ENCODE measurements at places on chromosomes 2 and 18. TPM values are rescaled to one million over a fixed set of nuclear protein-coding genes. Genes with fewer than 3 reads are reported as not detected.

DNA sequence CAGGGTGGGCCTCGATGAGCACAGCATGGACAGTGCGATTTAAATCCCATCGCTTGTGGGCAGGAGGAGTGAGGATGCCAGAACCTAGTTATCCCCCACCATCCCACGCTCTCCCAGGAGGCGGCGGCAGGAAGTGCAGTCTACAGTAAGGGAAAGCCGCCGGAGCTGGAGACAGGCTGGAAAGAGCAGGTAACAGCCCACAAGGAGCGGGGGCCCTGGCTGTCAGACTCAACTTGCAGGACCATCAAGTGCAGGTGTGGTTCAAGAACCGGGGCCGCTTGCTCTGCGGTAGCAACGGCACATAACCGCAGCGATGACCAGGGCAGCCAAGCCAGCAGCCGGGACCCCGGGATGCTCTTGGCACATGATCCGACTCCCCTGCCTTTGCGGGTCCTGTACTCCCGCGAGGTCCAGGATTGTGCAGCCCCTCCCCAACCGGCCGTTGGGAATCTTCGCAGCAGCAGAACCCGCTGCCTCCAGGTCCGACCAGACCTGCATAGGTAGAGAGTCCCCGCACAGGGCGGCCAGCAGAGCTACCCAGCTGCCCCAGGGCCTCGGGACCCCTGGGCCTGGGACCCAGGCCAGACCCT lies 82.1 kb downstream of the BIN1 start:
- no peak overlapping the region for H3K4me3 ChIP-seq
- H3K27ac ChIP-seq = no peak overlapping the region
- no peaks in the 10 kb centered on the region for H3K4me1 ChIP-seq
- H3K36me3 ChIP-seq = no peaks in the 10 kb centered on the region
- no peak for DNase-seq

GRCh38 chr2:157784823-157785175 lies 91.3 kb downstream of the ACVR1 start:
- peaks cover 10% of the 10 kb centered on the region for H3K36me3 ChIP-seq
- H3K27ac ChIP-seq = no peak overlapping the region
- H3K27me3 ChIP-seq = no peaks in the 10 kb centered on the region

Gene CD8A
- total RNA-seq = 0.07 TPM

Gene MDH1B
- total RNA-seq = 0.07 TPM

Gene RPRD1A
- total RNA-seq = 65.0 TPM

DNA sequence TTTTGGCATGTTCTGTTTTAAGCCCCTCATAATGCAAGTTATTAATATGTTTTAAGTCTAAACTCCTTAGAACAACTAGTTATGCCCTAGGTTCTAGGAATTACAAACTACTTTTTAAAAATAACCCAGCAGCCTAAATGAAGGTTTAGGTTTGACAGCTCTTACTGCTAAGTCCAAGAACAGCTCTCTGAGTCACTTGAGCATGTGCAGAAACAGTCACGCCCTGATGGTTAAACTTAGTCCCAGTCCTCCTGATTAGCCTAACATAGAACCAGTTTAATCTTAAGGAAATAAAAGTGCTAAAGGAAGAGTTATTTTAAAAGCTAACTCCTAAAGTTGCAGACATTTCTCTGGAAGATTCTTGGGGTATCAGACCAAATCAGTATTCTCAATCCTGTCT lies 72.5 kb downstream of the RMDN2 start:
- no peaks in the 10 kb centered on the region for H3K4me1 ChIP-seq
- DNase-seq = no peak
- no peaks in the 10 kb centered on the region for H3K36me3 ChIP-seq
- no peaks in the 10 kb centered on the region for H3K27me3 ChIP-seq
- no peak overlapping the region for H3K4me3 ChIP-seq
- no peak overlapping the region for H3K27ac ChIP-seq

- DNase-seq = no peak
- peaks cover 3% of the 10 kb centered on the region for H3K27me3 ChIP-seq
- H3K27ac ChIP-seq = no peak overlapping the region
- H3K36me3 ChIP-seq = no peaks in the 10 kb centered on the region
- no peak overlapping the region for H3K4me3 ChIP-seq
Measured at GRCh38 chr2:160005476-160005875, 56.9 kb downstream of the PLA2R1 start.

DNA sequence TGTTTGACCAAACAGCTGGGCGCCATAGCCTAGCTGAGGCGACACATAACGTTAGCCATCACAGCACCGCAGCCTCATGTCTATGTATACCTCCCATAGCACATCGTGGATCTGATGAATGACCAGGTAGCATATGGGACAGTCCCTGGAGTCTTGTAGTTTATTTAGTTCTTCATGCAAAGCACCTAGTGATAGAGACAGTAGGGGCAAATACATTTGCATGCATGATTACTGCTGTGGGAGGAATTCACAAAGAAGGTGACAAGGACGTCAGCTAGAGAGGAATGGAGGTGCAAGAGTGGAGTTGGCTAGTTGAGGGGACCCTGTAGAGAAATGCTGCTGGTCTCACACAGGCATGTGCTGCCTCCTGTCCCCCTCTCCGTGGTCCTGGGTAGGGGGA lies 478.9 kb upstream of the HS6ST1 start:
- H3K27ac ChIP-seq = no peak overlapping the region
- no peaks in the 10 kb centered on the region for H3K36me3 ChIP-seq
- H3K27me3 ChIP-seq = peaks cover 10% of the 10 kb centered on the region
- no peak for DNase-seq

Gene REG3G
- 0.22 TPM for total RNA-seq

DNA sequence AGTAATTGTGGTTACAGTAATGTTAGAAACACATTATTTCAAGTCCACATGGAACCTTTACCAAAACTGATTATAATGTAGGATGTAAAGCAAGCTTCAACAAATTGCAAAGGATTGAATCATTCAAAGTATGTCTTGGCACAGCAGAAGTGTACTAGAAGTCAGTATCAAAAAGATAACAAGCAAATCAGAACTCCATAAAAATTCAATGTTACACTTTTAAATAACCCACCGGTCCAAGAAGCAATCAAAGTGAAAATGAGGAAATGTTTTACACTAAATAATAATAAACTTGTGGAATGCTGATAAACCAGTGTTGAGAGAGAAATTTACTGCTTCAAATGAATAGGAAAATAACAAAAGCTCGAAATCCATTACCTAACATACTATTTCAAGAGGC lies 47.7 kb downstream of the TTC21B start:
- peaks cover 26% of the 10 kb centered on the region for H3K36me3 ChIP-seq
- no peak overlapping the region for H3K4me3 ChIP-seq
- H3K4me1 ChIP-seq = no peaks in the 10 kb centered on the region
- DNase-seq = no peak

DNA sequence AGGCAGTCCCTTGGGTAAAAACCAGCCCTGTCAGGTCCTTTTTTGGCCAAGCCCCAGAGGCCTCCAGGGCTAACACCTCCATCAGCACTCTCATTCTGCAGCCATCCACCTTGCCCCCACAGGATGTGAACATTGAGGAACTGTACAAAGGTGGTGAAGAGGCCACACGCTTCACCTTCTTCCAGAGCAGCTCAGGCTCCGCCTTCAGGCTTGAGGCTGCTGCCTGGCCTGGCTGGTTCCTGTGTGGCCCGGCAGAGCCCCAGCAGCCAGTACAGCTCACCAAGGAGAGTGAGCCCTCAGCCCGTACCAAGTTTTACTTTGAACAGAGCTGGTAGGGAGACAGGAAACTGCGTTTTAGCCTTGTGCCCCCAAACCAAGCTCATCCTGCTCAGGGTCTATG lies 7.3 kb downstream of the IL1F10 start:
- H3K36me3 ChIP-seq = no peaks in the 10 kb centered on the region
- H3K4me1 ChIP-seq = no peaks in the 10 kb centered on the region
- DNase-seq = no peak
- H3K4me3 ChIP-seq = no peak overlapping the region

GRCh38 chr2:55761024-55761423 lies 67.4 kb upstream of the PNPT1 start:
- H3K4me3 ChIP-seq = no peak overlapping the region
- H3K36me3 ChIP-seq = no peaks in the 10 kb centered on the region
- H3K27ac ChIP-seq = no peak overlapping the region
- H3K27me3 ChIP-seq = no peaks in the 10 kb centered on the region
- DNase-seq = no peak
- H3K4me1 ChIP-seq = no peaks in the 10 kb centered on the region

Gene LDLRAD4
- 0.25 TPM for total RNA-seq

- no peak overlapping the region for H3K4me3 ChIP-seq
- peaks cover 13% of the 10 kb centered on the region for H3K4me1 ChIP-seq
- H3K27ac ChIP-seq = no peak overlapping the region
- no peak for DNase-seq
- no peaks in the 10 kb centered on the region for H3K36me3 ChIP-seq
Measured at GRCh38 chr2:217835931-217836891, 166.6 kb downstream of the TNS1 start.

- no peak overlapping the region for H3K27ac ChIP-seq
- no peak overlapping the region for H3K4me3 ChIP-seq
- no peak for DNase-seq
- no peaks in the 10 kb centered on the region for H3K36me3 ChIP-seq
Measured at GRCh38 chr18:75439348-75439747, 11.8 kb upstream of the SMIM21 start.

Gene NBEAL1
- 8.4 TPM for total RNA-seq

Gene RSAD2
- total RNA-seq = 0.49 TPM

Gene DAPL1
- total RNA-seq = not detected

- no peaks in the 10 kb centered on the region for H3K27me3 ChIP-seq
- DNase-seq = no peak
- no peak overlapping the region for H3K4me3 ChIP-seq
- H3K36me3 ChIP-seq = peaks cover 40% of the 10 kb centered on the region
Measured at GRCh38 chr2:169900686-169901085, 73.4 kb downstream of the UBR3 start.

- H3K27me3 ChIP-seq = no peaks in the 10 kb centered on the region
- no peaks in the 10 kb centered on the region for H3K36me3 ChIP-seq
- DNase-seq = no peak
- H3K4me3 ChIP-seq = no peak overlapping the region
- H3K4me1 ChIP-seq = no peaks in the 10 kb centered on the region
Measured at GRCh38 chr2:72367530-72368225, 220.0 kb upstream of the CYP26B1 start.

Gene HMSD
- total RNA-seq = 0.33 TPM

- H3K27ac ChIP-seq = no peak overlapping the region
- no peak for DNase-seq
- H3K4me3 ChIP-seq = no peak overlapping the region
- H3K36me3 ChIP-seq = no peaks in the 10 kb centered on the region
- no peaks in the 10 kb centered on the region for H3K27me3 ChIP-seq
Measured at GRCh38 chr2:46921676-46922448, 6.3 kb upstream of the MCFD2 start.

DNA sequence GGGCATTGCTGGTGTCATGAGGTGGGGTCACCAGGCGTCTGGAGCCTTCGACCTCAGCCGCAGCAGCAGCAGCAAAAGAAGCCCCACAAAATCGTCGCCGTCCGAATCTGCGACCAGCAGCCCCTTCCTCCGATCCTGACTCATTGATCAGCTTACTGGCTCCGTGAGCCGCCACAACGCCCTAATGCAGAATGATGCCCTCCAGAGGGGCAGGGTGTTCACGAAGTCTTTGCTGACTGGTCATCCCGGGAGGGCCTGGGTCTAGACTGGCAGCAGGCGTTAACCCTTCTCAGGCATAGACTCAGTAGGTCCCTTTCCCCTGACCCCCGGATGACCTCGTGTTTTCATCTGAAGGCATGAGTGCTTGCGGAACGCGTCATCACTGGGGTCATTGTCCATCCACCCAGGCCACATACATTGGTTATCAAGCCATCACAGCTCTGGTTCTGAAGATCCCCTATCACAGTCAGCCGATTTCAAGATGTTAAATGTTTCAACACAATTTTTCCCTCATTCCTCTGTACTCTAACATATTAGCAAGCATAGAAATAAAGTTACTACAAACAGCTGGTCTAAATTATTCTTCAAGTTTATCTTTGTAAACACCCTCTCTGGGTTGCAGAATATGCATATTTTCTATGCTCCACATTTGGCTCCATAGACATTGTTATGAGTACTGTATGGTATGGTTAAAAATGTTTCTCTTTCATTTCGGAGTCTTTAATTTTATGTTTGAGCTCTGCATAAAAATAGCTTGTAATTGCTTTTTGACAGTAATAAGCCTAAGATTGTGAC lies 83.3 kb upstream of the SALL3 start:
- H3K4me3 ChIP-seq = no peak overlapping the region
- no peaks in the 10 kb centered on the region for H3K4me1 ChIP-seq
- DNase-seq = no peak

Gene RESP18
- total RNA-seq = not detected

GRCh38 chr2:181770150-181770549 lies 89.8 kb upstream of the NEUROD1 start:
- no peaks in the 10 kb centered on the region for H3K36me3 ChIP-seq
- H3K4me3 ChIP-seq = no peak overlapping the region
- no peaks in the 10 kb centered on the region for H3K27me3 ChIP-seq
- DNase-seq = no peak
- H3K27ac ChIP-seq = no peak overlapping the region
- H3K4me1 ChIP-seq = no peaks in the 10 kb centered on the region

- H3K4me1 ChIP-seq = peaks cover 3% of the 10 kb centered on the region
- peaks cover 4% of the 10 kb centered on the region for H3K27me3 ChIP-seq
- no peak overlapping the region for H3K27ac ChIP-seq
- no peak for DNase-seq
Measured at GRCh38 chr18:57447154-57447621, 12.0 kb downstream of the ONECUT2 start.

GRCh38 chr18:54148151-54148550 lies 76.3 kb downstream of the MBD2 start:
- H3K4me1 ChIP-seq = 0 out of 3 replicates have a peak, but pooled peaks cover 4% of the 10 kb centered on the region
- no peaks in the 10 kb centered on the region for H3K27me3 ChIP-seq
- H3K4me3 ChIP-seq = no peak overlapping the region
- H3K27ac ChIP-seq = no peak overlapping the region
- H3K36me3 ChIP-seq = no peaks in the 10 kb centered on the region

Gene GPBAR1
- total RNA-seq = not detected

All from K562 (cell line).